ENCODE measurements at places on chromosomes 16 and 17. TPM values are rescaled to one million over a fixed set of nuclear protein-coding genes. Genes with fewer than 3 reads are reported as not detected.

GRCh38 chr17:17880577-17881196 is 43.9 kb upstream of the SREBF1 start:
- no peak for DNase-seq

DNA sequence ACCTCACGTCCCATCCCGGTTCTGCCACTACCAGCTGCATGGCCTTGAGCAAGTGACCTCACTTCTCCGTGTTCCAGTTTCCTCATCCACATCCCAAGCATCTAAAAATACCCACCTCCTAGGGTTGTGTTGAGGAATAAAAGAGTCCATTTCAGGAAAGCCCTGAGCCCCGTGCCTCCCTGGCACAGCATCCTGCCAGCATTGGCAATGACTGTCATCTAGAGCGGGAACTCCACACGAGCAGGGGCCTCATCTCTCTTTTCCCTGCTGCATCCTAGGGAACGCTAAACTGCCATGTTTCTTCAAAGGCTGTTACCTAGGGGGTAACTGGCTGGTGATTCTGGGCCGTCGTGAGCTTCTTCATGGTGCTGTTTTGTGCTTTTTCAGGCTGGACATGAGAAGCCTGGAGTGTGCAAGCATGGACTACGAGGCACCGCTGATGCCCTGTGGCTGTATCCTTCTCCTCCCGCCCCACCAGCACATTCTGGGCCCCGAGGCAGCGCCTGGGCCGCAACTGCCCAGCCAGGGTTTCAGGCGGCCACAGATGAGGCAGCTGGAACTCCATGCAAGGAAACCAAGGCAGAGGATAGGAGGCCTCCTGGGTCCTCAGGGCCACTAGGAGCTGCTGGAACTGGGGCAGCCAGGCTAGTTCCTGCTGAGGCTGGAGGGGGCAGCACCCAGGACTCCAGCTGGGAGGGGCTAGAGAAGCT is 221.4 kb downstream of the KATNIP start:
- no peak for DNase-seq

DNA sequence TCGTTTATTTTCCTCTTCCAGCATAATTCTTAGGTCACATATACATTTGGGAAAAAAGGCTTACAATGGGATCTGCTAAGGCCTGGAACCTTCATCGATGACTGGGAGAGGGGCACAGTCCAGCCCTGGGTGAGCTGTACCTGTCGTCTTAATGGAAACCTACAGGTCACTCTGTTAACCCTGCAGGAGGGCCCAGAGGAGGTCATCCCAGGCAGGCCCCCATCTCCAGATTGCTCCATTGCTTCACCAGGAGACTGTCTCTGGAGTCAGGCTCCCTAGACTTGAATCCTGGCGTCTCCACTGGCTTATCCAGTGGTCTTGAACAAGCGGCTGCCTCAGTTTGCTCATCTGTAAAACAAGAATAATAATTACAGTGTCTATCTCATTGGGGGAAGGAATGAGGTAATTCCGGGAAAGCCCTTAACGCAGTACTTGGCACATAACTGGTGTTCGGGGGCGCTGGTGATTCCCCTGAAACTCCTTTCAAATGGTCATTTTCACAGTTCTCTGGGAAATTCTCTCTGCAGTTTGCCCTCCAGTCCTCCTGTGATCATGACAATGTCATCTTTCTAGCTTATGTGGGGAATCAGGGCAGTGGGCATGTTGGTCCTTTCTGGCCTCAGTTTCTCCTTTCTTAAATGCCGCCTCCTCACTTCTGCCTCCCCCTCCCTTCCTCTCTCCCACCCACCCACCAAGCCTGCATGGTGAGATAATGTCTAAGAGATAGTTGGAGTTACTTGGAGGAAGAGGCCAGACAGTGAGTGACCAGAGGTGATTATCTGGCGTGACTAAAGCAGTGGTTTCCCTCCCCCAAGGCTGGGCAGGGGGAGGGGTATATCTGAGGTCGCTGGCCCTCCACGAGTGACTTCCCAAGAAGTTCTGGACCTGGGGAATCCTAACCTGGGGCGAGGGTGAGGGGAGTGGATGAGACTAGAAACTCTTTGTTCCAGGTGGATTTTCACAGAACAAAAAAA is 31.3 kb upstream of the TAC4 start:
- DNase-seq = no peak

DNA sequence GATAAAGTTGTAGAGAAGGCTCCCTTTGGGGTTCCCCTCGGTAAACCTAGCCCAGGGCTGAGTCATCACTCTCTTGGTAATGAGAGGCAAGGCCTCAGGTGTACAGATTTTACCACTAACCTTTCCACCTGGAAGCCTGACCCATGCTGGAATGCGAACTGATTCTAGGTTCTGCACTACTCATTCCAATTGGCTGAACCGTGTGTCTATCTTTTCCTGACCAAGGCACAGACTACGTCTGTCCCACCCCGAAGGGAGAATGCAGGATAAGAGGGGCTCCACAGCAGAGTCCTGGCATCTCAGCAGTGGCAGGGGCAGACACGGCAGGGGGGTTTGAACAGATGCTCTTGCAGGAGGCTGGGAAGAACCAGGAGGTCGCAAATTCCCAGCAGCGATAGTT is 65.4 kb upstream of the B4GALNT2 start:
- DNase-seq = no peak

DNA sequence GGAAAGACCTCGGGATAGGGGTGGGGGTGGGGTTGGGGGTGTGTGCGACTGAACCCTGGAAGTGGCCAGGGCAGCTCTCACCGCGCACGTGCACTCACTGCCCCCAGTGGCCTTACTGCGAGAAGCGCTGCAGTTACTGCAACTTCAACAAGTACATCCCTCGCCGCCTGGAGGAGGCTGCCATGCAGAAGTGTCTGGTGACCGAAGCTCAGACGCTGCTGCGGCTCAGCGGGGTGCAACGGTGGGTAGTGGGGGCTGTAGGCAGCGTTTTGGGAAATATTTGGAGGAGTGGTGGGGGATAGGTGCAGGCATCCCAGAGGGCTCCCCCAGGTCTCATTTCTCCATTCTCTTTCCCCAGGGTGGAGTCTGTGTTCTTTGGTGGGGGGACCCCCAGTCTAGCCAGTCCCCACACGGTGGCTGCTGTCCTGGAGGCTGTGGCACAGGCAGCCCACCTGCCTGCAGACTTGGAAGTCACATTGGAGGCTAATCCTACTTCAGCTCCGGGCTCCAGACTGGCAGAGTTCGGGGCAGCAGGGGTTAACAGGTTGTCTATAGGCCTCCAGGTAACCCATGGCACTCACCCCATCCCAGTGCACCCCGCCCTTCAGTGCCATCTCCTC is 972 bp downstream of the RSAD1 start:
- DNase-seq = peak; percentile 80

- no peak for DNase-seq
These were observed 2.3 kb downstream of the NXPH3 start for GRCh38 chr17:49577963-49578362.

DNA sequence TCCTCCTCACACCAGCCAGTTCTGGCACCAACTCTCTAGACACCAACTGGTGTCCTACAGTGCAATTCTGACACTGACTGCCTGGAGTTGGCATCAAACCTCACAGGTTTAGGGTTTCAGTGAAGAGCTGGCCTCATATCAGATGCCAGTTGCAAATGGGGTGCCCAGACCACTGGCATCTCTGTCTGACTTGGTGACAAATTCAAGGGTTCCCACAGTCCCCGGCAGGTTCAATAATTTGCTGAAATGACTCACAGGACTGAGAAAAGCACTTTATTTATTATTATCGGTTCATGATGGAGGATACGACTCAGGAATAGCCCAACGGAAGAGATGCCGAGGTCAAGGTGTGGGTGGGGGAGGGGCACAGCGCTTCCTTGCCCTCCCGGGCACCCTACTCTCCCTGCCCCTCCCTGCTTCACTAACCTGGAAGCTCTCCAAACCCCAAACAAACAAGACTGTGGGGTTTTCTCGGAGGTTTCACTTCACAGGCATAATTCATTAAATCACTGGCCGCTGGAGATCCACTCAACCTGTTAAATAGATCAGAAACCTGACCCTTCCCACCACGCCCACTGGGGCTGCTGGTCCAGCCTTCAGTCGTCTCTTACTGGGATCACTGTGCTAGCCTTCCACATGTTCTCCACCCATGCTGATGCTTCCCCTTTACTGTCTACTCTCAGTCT is 1.7 kb upstream of the NLRP1 start:
- peak; percentile 39 for DNase-seq

Gene GGT6
- not detected for total RNA-seq

Gene CCL23
- total RNA-seq = not detected

Gene SLC4A1
- not detected for total RNA-seq

Gene SEPTIN12
- not detected for total RNA-seq

Gene RPTOR
- total RNA-seq = 62.0 TPM

Gene HS3ST6
- total RNA-seq = not detected
